Epithelial cell of prostate (primary cell): ENCODE measurements at places on chromosomes 1 and 21.

GRCh38 chr1:226577401-226578180 is 29.0 kb downstream of the STUM start:
- no peak for DNase-seq

GRCh38 chr1:207393610-207394009 is 60.5 kb upstream of the CR2 start:
- peak; percentile 89 for DNase-seq

DNA sequence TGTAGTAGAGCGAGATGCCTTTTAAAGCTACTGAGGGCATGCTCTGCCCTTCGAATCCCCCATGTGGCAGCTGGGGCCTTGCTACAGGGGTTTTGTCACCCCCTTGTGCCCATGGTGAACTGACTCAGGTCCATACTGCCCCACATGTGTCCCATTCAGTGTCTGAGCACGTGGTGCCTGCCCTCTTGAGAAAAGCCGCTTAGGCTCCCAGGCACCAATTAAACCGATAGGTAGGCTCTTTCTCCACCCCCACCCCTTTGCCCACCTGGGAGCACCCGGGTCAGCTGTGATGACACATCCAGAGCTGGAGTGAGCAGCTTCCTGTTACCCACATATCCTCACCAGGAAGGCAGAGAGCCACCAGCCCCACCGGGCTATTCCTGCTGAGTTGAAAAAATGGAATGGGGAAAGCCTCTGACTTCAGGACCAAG is 30.5 kb downstream of the TMCC2 start:
- no peak for DNase-seq

DNA sequence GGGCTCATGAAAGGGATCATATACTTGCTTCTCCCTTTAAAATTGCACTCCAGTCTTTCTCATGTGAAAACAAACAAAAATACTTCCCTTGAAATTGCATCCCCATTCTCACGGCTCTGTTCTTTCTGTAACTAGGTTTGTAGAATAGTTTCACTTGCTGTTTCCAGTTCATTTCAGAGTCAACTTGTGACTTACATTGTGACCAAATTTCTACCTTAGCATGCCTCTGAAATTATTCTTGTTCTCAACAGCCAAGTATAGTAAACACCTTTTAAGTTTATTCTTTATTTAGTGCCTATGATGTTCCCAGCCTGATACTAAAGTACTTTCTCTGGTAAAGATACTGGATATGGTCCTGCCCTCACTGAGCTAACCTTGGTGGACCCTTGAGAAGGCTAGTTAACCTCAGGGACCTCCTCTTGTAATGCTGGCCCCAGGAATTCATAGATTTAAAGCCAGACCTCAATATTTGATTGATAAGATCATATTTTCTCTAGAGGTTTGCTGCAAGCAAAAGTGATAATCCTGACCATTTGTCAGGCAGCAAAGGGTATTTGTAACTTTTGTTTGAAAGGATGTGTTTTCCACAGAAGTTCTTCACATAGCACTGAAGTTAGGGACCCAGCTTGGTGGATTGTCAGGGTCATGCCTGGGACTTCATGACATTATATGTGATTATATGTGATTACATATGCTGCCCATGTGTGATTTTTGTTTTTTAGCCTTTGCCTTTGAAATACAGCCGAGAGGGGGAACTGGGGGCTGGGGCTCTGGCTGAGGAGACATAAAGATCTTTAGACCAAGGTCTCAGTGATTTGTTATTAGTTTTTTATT is 29.6 kb downstream of the VANGL2 start:
- DNase-seq, result no peak

DNA sequence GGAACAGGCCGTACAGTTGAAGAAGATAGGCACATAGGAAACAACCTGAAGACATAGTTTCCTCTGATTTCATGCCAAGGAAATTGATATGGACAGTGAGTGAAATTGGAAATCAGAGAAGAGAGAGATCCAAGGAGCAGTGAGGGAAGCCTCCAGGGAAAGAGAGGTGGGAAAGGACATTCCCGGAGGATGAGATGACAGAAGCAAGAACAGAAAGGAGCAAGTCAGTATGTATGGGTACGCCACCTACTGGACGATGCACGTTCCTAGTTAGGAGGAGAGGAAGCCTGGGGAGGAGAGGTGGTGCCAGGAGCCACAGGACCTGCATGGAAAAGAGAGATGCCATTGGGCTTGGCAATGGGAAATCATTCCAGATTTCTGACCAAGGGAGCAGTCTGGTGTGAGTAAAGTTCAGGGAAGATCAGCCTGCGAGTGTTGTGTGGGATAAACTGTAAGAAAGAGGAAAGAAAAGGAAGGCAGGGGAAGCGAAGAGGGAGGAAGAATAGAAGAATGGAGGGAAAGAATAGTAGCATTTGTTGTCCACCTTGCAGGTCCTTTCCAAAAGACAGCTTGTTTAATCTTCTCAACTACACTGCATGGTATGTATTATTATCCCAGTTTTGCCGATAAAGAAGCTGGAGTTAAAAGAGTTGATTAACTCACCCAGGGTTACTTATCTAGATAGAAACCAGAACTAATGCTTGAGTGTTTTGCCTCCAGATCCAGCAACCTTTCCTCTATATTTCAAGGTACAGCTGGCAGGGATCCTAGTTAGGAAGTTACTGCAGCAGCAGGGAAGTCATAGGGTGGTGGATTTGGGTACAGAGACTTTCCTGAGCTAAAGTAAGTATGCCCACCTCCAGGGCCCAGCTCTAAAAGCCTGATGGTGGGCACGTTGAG is 27.4 kb downstream of the C1orf116 start:
- DNase-seq, result no peak

DNA sequence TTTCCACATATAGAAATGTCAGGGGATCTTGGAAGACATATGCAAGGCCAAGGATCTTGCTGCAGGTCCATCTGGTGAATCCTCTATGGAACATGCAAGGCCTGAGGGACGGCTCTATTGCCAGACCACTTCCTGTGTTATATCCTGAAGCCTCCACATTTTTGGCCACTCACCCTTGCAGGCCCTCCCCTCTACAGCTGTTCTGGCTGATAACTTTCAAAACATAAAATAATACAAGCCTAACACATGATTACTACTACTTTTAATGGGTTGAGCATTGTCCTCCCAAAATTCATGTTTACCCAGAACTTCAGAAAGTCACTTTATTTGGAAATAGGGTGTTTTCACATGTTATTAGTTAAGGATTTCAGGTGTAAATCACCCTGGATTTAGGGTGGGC is 18.5 kb upstream of the LYPLAL1 start:
- no peak for DNase-seq

GRCh38 chr1:185857442-185857841 is 123.3 kb downstream of the HMCN1 start:
- peak; percentile 24 for DNase-seq

GRCh38 chr1:158002022-158002630 is 8.7 kb downstream of the KIRREL1 start:
- no peak for DNase-seq

DNA sequence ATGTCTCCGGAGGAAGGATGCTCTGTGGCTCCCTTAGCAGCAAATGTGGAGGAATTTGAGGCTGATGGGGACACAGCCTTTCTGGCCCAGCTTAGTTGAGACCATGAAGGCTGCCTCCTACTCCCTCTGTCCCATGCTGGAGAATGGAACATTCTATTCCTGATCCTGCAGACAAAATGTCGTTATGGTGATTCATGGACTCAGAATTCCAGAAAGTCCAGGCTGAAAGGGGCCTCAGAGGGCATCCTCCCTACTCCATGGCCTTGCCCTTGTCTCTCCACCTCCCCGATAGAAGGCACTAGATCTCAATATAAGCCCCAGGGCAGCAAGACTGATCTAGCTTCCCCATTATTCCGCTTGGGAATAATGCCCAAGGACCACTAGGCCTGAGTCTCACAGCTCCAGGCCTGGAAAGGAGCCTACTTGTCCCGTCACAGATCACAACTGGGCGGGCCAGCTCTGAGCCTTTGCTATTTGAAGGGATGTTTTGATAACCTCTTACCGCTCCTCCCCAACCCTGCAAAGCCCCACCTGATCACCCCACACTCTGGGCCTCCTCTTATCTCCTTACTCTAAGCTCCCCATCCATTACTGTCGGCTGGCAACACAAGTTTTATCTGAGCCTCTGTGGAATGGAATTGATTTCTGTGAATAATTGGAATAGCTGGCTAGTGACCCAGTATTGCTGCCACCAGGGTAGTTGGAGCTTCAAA is 52.8 kb upstream of the TRABD2B start:
- DNase-seq, result no peak

DNA sequence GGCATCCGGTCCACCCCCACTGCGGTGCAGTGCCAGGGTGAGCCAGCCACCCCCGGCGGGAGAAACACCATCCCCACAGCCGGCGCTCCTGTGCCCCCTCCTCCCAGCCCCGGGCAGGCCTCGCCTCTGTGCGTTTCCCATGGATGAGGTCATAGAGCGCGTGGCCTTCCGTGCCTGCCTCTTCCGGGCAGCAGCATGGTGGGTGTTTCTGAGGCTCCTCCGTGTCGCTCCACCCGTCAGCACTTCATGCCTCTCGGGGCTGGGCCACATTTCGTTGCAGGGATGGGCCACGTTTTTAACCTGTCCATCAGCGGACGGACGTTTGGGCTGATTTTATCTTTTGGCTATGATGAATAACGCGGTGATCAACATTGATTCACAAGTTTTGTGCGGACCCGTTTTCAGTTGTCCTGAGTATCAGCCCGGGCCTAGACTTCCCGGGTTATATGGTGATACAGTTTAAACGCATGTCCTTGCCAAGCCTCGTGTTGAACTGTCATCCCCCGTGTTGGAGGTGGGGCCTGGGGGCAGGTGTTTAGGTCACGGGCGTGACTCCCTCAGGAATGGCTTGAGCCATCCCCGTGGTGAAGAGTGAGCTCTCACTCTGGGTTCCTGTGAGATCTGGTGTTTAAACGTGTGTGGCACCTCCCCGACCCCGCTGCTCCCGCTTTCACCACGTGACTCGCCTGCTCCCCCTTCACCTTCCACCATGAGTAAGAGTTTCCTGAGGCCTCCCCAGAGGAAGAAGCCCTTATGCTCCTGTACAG is 64.8 kb downstream of the SLX9 start:
- no peak for DNase-seq

- no peak for DNase-seq
Observed at GRCh38 chr21:26973226-26973625, 6.3 kb upstream of the ADAMTS5 start.

GRCh38 chr1:147241934-147242448 is 493 bp upstream of the CHD1L start:
- DNase-seq, result no peak
